Globus pallidus (tissue), 1 donor: ENCODE measurements at places on chromosomes 6 and 20.

DNA sequence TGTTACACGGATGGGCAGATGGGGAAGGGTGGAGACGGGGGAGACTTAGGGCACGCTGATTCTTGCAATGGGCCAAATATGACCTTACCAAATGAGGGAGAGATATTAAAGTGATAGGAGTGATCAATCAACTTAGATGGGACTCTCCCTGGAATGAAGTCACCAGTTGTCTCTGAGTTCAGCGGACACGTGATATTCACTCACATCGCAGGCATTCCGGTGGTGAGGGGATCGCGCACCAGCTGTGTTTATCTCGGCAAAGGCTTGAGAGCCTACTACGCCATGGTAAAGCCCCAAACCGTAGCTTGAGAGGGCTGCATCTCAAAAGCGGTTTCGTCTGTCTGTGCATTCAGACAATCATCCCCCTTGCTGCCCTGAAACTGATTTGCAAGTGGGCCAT is 5.5 kb downstream of the BMP7 start:
- DNase-seq, result no peak

GRCh38 chr6:119317007-119317406 is 32.6 kb downstream of the MAN1A1 start:
- DNase-seq, result no peak

- no peak for DNase-seq
These were observed 183.8 kb downstream of the TAF4 start for GRCh38 chr20:61881861-61882260.

DNA sequence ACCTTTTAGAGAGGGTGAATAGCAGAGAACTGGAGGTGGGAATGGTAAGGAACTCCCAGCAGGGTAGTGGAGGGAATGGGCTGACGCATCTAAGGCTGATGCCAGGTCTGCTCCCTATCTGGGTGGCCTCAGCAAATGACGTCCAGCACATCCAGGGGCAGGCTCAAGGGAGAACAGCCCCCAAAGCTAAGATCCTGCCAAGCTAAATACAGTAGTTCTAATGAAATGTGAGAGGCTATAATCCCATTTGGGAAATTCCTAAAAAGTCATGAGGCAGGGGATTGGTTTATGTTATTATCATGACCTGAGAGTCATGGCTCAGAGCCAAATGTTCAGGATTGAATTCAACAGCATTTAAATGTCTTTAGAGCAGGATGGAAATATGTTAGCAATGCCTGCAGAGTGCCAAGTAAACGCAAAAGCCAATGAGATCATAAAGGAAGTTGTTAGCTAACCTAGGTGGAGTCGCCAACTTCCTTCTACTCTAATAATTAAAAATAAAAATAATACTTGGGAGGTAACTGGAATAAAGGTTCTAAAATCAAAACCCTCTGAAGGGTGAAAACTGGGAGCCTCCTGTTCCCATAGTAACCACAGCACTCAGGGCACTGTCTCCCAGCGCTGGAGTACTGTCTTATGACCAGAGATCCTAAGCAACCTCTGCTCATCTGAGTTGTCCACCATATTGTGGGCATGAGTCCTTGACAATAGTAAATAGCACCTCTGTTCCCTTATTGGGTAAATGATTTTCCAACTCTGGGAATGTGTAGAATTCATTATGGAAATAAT is 34.8 kb downstream of the IYD start:
- DNase-seq, result no peak

GRCh38 chr6:138979813-138980668 is 8.0 kb downstream of the REPS1 start:
- DNase-seq, result no peak

GRCh38 chr6:115456848-115457247 is 603.8 kb downstream of the FRK start:
- DNase-seq, result no peak

DNA sequence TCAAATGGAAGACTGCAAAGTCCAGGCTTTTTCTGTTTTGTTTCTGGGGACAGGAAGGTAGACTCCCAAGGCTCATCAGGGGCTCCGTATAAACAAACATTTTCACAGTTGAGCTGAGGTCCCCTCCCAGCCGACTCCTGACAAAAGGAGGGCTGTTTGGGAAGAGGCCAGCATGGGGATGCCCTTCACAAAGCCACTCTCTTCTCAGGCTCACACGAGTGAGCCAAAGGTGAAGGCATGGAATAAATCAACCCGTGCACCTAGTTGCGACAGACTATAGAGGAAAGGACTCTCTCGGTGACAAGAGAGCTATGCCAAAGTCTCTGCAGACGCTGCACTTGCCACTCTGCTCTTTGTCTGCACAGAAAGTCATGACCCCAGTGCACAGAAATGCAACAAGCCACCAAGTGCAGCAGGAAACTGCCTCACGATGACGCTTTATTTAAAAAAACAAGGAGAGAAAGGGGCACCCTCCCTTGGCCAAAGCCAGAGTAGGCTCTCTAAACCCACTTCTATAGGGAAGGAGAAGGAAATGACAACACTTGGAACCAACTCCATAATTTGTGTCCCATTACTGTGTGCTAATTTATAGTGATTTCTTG is 21.0 kb downstream of the JAG1 start:
- no peak for DNase-seq

DNA sequence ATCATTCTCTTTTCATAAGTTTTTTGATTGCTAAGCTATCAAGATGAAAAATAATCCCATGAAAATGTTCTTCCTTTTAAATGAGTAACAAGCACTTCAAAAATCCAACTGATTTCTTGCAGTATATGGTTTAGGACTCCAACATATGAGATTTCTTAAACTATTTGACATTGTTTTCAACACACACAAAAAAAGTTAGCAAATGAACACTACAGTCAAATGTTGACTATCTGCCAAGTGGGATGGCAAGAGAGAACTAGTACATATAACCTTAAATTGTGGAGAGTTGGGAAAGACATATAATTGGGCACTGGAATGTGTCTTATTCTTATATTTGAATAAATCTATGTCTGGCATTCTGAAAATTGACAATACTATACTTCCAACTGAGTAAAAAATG is 15.6 kb downstream of the COL21A1 start:
- DNase-seq, result no peak

DNA sequence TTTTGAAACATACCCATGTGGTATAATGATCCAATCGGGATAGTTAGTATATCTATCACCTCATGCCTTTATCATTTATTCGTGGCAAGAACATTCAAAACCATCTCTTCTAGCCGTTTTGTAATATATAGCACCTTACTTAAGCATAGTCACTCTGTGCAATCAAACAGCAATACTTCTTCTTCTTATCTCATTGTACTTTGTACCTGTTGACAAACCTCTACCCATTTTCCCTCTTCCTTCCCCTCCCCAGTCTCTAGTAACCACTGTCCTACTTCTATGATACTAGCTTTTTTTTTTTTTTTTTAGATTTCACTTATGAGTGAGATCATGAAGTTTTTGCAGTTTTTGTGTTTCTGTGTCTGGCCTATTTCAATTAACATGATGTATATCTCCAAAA is 296.7 kb downstream of the EYS start:
- DNase-seq, result no peak

- DNase-seq, result no peak
These were observed 628.0 kb upstream of the ID4 start for GRCh38 chr6:19209202-19209601.

DNA sequence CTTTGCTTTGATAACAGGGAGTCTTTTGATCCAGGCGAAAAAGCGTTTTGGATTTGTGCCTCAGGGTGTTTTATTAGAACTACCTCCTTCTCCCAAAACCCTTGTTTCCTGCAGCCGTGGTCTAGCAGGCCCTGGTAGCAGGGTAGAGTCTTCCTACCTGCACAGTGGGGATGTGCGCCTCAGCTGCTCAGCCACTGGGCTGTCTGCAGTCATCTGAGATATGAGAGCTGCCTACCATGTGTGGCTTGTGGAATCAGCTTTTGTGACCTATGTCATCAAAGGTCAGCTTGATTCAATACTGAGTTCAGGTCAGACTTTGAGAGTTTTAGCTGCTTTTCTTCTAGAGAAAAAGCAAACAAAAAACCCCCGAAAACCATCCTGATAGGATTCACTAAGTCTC is 279.5 kb downstream of the CLIC5 start:
- DNase-seq, result no peak

DNA sequence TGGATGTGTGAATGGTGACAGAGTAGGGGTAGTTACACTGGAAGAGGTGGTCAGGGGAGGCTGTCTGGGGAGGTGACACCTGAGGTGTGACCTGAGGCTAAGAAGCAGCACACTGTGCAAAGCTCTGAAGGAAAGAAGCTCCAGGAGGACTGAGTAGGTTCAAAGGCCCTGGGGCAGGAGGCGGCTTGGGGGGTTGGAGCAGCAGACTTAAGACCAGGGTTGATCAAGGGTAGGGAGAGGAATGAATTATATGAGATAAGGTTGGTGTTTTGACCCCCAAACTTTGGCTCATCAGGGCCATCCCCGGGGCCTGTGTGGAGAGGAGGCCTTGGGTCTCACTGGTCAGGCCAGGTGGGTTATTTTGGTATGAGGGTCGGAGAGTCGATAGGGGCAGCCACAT is 166.1 kb downstream of the GRM4 start:
- no peak for DNase-seq

DNA sequence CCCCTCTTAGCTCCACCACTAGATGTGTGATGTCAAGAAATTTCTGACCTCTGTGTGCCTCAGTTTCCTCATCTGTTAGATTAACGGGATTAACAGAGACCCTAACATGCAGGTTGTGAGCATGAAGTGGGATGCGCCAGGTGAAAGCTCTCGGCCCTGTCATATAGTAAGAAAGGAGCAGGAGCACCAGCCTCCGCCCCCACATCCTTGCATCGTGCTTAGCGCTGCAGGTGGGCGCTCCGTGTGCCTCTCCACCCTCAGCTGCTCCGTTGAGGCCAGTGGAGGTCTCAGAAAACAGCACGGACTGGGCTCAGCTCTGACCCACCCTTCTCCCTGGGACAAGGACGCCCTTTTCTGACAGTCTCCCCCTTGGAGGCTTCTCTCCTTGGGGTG is 63.4 kb downstream of the TCP11 start:
- no peak for DNase-seq

- DNase-seq, result no peak
These were observed 28.5 kb upstream of the ADGRF4 start for GRCh38 chr6:47669684-47670513.

DNA sequence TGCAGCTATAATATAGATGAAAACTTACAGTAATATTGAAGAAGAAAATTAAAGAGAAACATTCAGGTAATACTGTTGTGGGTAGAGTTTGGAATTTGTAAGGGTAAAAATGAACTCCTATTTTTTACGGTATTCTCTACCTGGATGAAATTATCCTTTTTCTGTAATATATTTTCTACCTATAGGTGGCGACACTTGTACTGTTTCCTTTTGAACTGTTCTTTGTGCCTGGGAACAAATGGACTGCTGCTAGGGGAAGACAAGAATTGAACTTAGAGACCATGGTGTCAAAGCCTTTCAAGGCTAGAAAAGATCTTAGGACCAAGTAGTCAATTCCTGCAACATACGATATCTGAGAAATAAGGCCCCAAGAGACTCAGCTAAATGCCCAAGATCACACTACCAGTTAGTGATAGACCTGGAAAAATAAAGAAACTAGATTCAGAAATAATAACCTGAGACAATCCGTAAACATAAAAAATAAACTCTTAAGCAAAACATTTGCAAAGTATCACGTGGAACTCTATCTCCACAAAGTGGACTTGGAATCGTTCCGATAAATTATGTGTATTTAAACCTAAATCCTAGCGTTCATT is 383.8 kb downstream of the TFAP2A start:
- DNase-seq, result peak; percentile 11

- peak; percentile 66 for DNase-seq
These were observed 20.9 kb downstream of the DEF6 start for GRCh38 chr6:35318196-35319171.

DNA sequence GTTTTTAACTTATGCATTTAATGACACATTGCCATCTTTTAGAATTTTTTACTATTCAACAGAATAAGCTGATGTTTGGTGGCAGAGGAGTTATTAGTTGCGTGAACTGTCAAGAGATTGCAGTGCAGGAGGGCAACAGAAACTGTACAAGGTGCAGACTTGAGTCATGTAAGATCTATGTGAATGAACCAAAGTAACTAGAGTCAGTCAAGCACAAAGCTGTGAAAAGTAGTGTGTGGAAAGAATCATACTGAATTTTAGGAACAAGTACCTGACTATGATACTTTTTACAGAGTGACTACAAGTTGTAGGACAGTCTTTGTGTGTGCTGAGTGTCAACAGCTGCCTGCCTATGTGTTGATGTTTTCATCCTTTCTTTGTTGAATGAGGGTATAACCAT is 2.7 kb upstream of the C6orf163 start:
- DNase-seq, result no peak

- no peak for DNase-seq
These were observed 21.6 kb upstream of the PI3 start for GRCh38 chr20:45153147-45153546.

DNA sequence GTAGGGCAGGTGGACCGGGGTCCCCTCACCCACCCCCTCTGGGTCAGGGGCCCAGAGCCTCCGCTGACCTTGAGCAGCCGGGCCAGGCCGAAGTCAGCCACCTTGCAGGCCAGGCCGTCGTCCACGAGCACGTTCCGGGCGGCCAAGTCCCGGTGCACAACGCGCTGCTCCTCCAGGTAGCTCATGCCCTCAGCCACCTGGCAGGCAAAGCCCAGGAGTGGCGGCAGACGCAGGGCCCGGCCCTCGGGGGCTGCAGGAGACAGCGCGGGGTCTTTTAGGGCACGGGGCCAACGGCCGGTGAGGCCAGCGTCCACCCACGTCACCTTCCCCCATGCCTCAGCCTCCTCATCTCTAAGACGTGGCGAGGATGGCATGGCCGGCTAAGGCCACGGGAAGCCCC is 4.2 kb upstream of the PTK6 start:
- DNase-seq, result no peak

DNA sequence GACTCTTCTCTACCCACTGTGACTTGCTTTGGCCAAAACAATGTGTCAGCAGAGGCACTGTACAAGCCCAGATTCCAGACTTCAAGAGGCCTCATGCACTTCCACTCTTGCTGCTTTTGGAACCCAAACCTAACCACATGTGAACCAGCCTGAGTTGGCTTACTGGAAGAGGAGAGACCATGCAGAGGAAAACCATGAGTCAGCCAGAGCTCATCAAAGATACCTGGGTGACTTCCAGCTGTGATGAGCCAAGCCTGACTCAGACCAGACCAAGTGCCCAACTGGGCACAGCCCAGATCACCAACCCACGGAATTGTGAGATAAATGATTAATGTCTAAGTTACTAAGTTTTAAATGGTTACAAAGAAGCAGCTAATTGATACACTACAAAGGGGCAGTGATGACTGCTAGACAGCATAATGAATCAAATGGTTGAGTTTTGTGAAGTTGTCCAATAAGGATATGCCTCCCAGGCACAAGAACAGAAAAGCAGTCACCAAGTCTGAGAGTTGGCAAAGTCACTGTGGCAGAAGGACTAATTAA is 16.2 kb upstream of the BEND6 start:
- no peak for DNase-seq

- DNase-seq, result peak; percentile 31
These were observed 32.2 kb downstream of the RAMACL start for GRCh38 chr6:166554316-166554715.

- DNase-seq, result no peak
These were observed 57.4 kb upstream of the EMILIN3 start for GRCh38 chr20:41424011-41424410.

DNA sequence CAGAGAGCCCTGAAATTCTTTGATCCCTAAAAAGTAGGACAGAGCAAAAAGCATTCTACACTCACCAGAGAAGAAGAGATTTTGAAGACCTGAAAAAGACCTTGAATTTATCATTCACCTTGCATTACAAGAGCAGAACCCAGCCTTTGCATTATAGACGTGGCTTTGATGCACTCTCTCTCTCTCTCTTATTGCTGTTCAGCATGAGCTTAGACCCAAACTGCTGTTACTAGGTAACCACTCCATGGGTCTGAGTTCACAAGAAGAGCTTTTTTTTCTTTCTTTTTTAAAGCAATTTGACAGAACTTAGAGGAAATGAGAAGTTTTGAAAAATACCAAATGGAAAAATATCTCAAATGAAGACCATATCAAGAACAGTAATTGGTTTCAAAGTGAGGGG is 44.4 kb downstream of the COL9A1 start:
- DNase-seq, result no peak
